Esophagus mucosa (tissue), 1 donor: ENCODE measurements at places on chromosomes 11 and 22.

GRCh38 chr11:1271002-1271401 is 38.4 kb downstream of the TOLLIP start:
- ATAC-seq: peak; percentile 30

GRCh38 chr11:104727768-104728167 is 170.5 kb downstream of the CASP12 start:
- no peak for ATAC-seq

DNA sequence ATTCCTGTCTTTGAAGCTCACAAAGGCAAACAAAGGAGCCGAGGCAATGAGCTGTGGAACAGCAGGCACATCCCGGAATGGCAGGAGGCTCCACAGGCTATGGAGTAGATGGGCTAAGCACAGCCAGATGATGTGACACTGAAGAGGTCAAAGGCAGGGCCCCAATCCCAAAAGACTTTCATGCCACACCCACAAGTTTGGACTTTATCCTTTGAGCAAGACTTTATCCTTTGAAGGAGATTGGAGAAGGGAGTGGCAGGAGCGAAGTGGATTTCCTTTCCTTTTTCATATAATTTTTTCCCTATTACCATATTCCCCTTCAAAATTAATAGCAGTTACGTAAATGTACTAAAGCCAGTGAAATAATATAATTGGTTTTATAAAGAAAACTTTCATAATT is 379.4 kb downstream of the CADM1 start:
- no peak for ATAC-seq

GRCh38 chr22:33515795-33516194 is 404.5 kb downstream of the LARGE1 start:
- ATAC-seq: no peak

DNA sequence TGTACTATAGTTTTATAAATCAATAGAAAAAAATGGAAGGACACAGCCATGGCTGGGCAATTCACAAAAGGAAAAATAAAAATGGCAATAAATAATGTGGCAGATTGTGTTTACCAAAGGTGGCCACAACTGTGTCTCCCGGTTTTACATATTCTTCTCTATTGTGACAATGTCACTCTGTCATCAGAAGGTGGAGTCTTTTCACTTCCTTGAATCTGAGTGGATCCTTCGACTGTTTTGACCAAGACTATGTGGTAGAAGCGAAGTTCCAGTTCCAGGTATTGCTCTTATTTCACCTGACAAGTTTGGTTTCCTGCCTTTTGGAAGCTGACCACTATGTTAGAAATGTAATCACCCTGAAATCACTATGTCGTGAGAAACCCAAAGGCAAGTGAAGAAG is 31.0 kb upstream of the HSD17B12 start:
- ATAC-seq: no peak

DNA sequence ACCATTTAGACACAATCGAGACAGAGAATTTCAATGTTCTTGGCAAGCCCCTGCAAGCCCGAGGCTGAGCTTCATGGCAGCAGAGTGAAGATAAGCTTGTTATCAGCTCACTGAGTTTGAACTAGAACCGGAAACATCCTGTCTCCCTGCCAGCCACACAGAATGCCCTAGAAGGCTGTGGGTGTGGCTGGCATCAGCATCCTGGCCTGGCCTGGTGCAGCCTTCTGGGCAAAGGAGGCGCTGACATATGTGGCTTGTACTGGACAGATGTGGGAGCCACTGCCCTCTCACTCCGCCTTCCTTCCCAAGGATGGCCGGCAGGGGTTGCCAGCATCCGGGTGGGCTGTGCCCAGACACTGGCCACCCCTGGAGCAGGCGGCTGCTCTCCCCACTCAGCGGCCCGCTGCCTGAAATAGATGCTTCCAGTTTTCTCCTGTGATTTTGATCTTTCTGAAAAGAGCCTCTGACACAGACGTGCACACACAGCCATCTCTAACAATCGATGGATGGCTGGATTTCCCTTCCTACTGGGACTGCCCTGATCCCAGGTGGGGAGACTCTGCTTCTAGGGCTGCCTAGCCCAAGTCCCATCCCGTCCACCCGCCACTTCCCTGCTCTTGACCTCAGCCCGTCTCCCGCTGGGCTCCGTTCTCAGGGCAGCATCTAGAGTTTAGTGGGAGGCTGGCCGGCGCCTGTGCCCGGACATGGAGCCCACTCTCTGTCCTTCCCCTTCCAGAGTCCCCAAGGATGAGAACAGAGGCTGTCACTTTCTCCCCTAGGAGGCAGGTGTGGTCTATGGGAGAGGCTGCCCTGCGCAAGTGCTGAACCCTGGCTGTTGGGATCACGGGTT is 149.7 kb downstream of the CTTN start:
- ATAC-seq: no peak

DNA sequence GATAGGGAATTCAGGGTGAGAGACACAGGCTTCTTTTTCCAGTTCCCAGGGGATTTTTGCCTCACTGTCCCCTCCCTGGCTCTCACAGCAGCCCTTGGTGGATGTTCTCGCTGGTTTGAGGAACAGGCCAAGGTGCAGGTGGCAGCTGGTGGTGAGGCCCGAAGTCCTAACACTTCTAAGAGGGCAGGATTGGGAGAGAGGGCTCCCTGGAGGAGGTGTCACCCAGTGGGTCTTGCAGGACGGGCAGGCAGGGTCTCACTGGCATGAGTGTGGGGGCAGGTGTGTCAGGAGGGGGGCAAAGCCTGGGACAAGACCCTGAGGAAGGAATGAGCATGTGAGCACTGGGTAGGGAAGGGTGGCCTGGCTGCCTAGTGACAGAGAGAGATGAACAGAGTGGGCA is 9.2 kb downstream of the ADORA2A start:
- no peak for ATAC-seq

- ATAC-seq: no peak
Observed at GRCh38 chr11:102234779-102235439, 82.4 kb upstream of the BIRC3 start.

- ATAC-seq: no peak
Observed at GRCh38 chr22:33219648-33220384, 161.6 kb upstream of the SYN3 start.

DNA sequence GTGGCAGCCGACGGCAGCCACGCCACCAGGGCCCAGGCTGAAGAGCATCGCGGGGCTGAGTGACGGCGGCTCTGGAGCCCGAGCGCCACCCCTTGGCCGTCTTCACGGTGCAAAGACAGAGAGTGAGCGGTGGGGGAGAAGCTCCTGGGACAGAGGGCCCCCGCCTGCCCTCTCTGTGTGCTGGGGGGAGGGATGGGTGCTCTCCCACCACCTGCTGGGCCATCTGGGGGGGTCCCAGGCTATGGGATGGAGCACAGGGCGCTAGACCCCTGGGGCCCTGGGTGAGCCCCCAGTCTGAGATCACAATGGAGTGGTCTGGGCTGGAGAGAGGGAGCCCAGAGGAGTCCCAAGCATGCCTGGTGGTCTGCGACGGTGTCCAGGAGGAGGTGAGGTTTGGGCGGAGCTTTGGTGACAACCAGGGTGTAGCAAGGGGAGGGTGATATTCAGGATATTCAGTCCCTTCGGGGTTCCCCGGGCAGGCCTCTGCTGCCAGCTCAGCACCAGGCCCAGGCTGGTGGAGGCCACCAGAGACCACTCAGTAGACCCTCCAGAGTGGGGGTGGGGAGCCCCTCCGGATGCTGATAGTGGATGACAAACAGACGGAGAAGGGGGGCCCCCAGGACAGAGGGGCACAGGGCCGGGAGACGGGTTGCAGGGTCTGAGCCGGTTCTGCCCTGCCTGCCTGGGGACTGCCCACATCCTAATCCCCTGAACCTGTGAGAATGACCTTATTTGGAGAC is 78.1 kb upstream of the PRR5 start:
- peak; percentile 50 for ATAC-seq
